ENCODE measurements at places on chromosomes 5 and 9. TPM values are rescaled to one million over a fixed set of nuclear protein-coding genes. Genes with fewer than 3 reads are reported as not detected.

DNA sequence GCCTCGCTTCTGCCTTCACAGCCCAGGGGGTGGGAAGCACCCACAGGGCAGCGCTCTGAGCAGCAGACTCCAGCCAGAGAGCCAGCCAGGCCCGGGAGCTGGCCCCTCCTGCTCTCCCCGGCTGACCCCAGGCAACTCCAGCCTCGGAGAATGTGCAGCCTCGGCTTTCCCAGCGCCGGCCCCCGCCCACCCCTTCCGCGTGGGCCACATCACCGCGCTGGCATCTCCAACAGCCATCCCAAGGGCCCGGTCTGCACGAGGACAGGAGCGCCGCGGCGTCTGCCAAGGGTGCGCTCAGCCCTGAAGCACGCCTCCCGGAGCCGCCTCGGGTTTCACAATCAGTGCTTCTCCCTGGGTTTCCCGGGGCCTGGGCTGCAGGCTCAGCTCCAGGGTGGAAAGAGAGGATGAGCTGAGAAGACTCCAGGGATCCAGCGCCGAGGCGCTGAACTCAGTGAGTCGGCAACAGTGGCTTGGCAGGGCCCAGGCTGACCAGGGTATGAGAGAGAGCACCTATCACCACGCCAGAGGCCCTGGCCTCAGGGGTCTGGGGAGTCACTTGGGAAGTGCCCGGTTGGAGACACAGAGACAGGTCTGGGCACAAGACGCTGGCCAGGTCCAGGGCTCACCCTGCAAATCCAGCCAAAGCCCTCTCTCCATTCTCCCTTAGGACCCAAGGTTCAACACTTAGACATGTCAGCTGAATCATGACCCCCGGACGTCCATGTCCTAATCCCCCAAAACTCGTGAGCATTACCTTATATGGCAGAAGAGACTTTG is 79.6 kb downstream of the ADAMTS2 start:
- peak; percentile 95 for DNase-seq

DNA sequence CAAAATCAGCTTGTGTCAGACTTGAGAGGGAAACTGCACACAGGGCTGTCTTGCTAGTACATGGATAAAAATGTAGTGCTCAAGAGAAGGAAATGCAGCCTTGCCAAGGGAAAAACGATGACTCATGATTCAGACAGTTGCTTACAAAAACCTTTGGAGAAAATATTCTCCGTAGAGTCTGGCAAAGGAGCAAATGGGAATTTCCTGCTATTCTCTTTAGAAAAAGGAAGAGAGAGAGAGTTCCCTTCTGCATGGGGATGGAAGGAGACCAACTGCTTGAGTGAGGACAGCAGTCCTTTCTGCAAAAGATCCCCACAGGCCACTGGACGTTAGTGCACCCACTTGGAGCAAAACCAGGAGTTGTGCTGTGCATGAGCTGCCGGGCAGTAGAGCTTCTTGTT is 7.6 kb downstream of the IFNB1 start:
- DNase-seq: no peak

PCDHB4 gene
- total RNA-seq: 1.5 TPM

- no peak for DNase-seq
Measured at GRCh38 chr9:108273988-108274387, 581.8 kb downstream of the ACTL7B start.

DNA sequence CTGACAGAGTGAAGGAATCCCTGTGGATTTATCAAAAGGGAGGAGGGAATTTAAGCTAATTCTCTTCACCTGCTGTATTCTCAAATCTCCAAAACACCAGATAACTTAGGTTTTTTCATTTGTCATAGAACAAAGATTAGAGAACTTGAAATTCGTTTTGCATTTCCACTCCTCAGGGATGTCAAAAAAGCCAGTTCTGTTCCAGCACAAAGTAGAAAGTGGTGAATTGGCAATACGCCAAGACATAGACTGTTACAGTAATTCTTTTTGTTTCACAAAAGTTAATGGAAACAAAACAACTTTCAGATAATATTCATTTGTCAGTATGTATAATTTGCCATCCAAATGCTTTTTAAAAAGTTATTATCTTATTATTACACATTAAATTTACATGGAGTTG is 15.0 kb downstream of the S1PR3 start:
- DNase-seq: no peak

DBH gene
- not detected for total RNA-seq

- no peak for DNase-seq
Measured at GRCh38 chr5:143428155-143428554, 24.7 kb upstream of the NR3C1 start.

All from Right ventricle myocardium inferior (tissue), 1 donor.